ENCODE measurements at places on chromosomes 7 and 10. TPM values are rescaled to one million over a fixed set of nuclear protein-coding genes. Genes with fewer than 3 reads are reported as not detected.

SORBS1 gene
- 0.18 TPM for total RNA-seq

MKI67 gene
- total RNA-seq, result 36.4 TPM

PRKG1 gene
- 18.3 TPM for total RNA-seq

NRG3 gene
- total RNA-seq, result not detected

NPC1L1 gene
- total RNA-seq, result not detected

CPN1 gene
- total RNA-seq, result not detected

LRRC61 gene
- total RNA-seq, result not detected

Measured in IMR-90 (cell line).